Activated naive CD4-positive, alpha-beta T cell treated with anti-CD3 and anti-CD28 coated beads for 36 hours (primary cell): ENCODE measurements at places on chromosomes 2 and 18. TPM values are rescaled to one million over a fixed set of nuclear protein-coding genes. Genes with fewer than 3 reads are reported as not detected.
A peak's percentile ranks its signal among the peaks of the same experiment; 100 is the strongest.

DNA sequence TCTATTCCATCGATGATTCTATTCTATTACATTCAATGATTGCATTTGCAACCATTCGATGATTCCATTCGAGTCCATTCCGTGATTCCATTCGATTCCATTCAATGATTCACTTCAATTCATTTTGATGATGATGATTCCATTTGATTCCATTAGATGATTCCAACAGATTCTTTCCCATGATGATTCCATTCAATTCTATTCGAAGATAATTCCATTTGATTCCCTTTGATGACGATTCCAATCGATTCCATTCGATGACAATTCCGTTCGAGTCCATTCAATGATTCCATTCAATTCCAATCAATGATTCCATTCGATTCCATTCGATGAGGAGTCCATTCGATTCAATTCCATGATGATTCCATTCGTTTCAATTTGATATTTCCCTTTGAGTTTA is 1088.8 kb downstream of the RPIA start:
- no peak for DNase-seq

GRCh38 chr2:26732446-26732845 is 31.6 kb upstream of the SLC35F6 start:
- no peak for DNase-seq

- no peak for DNase-seq
These were observed 12.4 kb upstream of the FAM228A start for GRCh38 chr2:24162494-24162893.

DNA sequence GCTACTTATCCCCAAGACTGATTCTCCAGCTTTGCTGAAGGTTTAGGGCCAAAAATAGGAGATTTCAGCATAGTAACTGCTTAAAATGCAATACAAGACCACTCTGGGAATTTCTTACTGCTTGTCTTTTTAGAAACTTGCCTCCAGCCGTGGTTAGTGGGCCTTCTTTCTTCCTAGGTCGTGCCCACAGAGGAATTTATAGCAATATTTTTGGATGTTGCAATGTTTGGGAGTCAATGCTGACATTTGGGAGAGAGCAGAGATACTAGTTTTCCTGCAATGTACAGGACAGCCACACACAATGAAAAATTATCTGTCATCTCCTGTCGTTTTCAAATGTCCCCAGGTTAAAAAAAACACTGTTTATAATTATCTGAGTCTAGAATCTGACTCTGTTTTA is 25.6 kb upstream of the CERS6 start:
- DNase-seq, result no peak

DNA sequence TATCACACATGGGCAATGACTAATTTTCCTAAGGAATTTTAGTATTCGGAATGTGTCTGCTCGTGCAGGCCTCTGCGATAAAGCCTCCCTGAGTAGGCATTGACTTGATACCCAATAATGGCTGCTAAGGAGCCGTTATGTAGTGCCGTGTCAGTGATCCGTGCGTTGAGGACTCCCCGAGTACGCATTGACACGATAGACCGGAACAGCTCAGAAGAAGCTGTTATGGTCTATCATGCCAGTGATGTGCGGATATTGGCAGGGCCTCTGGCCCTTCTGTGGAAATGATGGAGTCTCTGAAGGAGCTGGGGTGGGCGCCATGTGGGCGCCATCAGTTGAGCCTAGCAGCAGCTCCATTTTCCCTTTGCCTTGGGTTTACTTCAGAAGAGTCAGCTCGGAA is 29.1 kb downstream of the ZEB2 start:
- no peak for DNase-seq

- no peak for DNase-seq
These were observed 145.6 kb downstream of the AGAP1 start for GRCh38 chr2:235639428-235639773.

DNA sequence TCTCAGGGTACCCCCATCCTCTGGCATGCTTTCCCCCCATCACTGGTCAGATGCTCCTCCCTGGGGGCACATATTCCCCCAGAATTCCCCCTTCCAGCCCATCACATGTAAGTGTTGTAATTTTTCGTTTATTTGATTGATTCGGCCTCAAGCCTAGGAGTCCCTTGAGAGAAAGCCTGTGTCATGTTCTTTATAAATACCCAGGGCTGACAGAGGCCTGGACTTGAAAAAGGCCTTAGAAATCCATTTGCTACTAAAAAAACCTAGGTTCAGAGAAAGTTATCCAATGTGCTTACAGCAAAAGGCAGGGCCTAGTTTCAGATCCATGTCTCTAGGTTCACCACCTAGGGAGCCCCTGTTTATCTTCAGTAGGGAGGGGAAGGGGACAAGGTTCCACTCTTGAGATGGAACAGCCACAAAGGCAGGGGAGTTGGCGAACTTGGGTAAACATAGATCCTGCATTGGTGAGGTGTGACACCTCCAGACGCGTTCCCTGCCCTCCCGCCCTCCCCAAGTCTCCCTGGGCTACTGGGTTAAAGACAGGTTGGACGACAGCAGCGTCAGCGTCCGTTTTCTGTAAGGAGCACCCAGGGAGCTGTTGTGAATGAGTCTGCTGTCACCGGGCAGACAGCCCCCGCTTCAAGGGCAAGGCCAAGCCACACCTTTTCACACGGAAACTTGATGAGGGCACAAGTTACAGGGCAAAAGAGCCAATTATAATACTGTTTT is 147.8 kb downstream of the EN1 start:
- DNase-seq, result no peak

DNA sequence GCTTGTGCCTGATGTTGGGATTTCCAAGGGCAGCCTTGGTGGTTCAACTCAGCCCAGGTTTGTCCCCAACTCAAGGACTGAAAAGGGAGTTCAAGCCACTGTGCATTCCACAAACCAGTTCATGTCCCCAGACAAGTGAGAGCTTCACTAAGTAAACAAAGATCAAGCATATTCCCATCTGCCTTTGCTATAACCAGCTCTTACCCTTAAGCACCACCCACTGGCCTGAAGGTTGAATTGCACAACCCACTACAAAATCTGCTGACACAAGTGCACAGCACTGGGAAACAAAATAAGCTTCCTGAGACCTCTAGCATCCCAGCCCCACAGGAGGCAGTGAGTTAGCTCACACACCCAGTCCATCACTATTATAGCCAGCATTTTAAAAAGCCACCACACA is 516.7 kb downstream of the NR4A2 start:
- peak; percentile 12 for DNase-seq

- no peak for DNase-seq
These were observed 145.1 kb downstream of the TDRD15 start for GRCh38 chr2:21268878-21269224.

DNA sequence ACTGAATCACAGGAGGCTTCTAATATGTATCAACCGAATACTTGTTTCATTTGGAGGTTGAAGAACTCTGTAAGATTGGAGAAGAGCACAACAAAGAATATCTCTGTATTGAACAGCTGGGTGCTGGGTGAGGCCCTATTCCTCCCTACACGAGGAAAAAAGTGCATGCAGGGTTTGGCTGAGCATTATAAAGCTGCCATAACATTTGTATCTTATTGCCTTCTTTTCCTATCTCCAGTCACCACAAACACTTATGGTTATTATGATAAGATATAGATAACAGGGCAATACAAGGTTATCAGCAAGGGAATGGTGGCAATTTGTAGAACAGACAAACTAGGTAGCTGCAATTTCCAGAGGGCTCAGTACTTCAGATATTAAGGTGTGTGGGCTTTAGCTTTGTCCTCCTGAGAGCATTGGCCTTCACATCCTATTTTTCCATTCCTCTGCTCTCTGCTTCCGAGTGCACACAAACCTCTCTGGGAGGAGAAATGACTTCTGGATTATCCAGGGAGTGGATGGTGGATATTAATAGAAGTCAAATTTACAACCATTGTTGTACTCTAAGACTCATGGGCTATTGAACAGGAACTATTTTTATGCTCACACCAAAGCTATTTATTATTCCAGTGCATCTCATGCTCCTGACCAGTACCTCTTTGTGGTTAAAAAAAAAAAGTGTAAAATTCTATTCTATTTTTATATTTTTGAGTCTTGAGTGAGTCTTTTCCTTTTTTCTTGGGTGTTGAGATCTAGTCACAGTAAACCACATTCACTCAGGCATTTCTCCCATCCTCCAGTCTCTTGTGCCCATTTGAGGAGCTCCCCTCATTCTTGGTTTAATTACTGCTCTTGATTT is 248.4 kb downstream of the ETAA1 start:
- DNase-seq, result no peak

- no peak for DNase-seq
These were observed 72.7 kb upstream of the ACVR1 start for GRCh38 chr2:157948856-157949255.

GRCh38 chr2:241498115-241499070 is 10.0 kb downstream of the STK25 start:
- DNase-seq, result no peak

- no peak for DNase-seq
These were observed 148.1 kb upstream of the PID1 start for GRCh38 chr2:229419158-229419557.

- no peak for DNase-seq
These were observed 40.0 kb downstream of the TEX44 start for GRCh38 chr2:231632559-231633142.

GRCh38 chr2:170481201-170481600 is 233.9 kb upstream of the SP5 start:
- no peak for DNase-seq

Gene ST8SIA5
- not detected for total RNA-seq

Gene ALKAL2
- total RNA-seq, result not detected

Gene ME2
- total RNA-seq, result 137 TPM

Gene SDC1
- total RNA-seq, result 0.67 TPM

Gene SERPINB10
- total RNA-seq, result not detected

Gene MTCL1
- 0.15 TPM for total RNA-seq

Gene MAPRE3
- 2.9 TPM for total RNA-seq
